Left colon (tissue), 2 donors: ENCODE measurements at places on chromosomes 2 and 18. TPM values are rescaled to one million over a fixed set of nuclear protein-coding genes. Genes with fewer than 3 reads are reported as not detected.

DNA sequence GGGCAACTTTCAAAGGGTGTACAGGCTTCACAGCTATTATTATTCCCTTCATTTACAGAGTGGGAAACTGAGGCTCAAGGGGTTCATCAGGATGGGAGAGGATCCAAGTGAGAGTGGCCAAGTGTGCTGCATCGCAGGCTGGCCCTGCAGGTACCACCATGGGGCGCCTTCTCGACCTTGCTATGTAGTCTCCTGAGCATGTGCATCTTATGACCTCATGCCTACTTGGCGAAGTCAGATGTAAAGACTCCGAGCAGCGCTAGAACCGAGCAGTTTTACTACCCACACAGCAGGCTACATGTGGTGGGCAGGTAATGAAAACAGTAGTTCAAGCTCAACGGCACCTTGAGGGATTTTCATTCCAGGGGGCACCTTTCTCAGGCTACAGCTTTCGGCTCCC, 42.0 kb downstream of the TFCP2L1 start:
- no peak for DNase-seq

SH2D6 gene
- total RNA-seq, result 4.7 TPM

DNA sequence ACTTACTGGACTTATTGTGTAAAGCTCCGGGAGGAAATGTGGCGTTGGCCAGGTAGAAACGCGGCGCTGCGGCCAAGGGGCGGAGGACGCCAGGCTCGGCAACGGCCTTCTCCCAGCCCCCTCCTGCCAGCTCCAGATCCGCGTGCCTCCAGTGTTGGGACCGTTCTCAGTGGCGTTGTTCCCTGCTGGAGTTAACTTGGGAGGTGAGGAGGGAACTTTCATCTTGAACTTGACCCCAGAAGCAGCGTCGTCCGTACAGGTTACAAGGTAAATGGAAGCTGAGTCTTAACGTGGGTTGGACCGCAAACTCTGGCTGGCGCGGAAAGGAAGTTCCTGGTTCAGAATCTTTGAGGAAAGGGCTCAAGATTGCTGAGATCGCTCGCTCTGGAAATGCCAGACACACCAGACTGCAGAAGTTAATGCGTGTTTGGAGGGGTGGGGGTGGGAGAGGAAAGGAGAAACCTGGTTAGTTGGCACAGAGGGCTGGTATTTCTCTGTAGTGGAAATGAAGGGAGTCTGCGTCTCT, 1.3 kb downstream of the TANC1 start:
- peak; percentile 62 for DNase-seq

GAREM1 gene
- total RNA-seq, result 23.6 TPM

DNA sequence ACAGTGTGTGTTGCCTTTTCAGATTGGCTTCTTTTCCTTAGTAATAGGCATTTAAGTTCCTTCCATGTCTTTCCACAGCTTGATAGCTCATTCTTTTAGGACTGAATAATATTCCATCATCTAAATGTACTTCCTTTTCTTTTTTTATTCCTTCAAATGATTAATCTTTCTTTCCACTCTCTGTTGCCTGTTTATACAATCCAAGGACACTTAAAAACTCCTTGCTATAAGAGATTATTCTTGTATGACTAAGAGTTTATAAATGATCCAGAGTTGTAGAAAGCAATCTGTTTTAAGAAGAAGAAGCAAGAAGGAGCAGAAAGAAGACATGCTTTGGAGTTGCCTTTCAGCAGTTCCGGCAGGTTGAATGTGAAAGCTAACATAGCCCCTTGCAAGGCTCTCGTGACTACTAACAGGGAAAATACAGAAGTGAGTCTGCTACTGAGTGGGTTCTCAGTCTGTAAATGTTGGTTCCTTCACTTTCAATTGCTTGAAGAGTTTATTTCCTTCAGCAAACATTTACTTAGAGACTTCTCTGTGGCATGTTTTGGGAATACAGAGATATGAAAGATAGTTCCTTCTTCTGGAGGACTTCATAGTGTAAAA, 123.0 kb downstream of the PMAIP1 start:
- DNase-seq, result no peak

- no peak for DNase-seq
Measured at GRCh38 chr2:135230150-135230549, 178.1 kb downstream of the RAB3GAP1 start.

PNO1 gene
- total RNA-seq, result 5.5 TPM

PNPT1 gene
- total RNA-seq, result 20.0 TPM

DNA sequence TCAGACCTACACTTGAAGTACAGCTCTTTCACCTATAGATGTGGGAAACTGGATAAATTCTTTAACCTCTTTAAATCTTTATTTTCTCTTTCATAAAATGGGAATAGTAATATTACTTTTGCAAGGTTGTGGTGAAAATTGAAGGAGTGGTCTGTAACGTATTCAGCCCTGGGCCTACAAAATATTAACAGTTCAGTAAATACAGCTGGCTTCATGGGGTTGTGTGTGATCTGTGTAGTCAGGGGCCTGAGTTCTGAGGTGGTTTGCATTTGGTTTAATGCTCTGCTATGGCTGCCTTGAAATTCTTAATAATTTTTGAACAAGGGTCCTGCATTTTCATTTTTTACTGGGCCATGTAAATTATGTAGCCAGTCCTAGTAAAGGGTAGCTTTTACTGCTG, 16.8 kb upstream of the EML6 start:
- DNase-seq, result no peak

DNA sequence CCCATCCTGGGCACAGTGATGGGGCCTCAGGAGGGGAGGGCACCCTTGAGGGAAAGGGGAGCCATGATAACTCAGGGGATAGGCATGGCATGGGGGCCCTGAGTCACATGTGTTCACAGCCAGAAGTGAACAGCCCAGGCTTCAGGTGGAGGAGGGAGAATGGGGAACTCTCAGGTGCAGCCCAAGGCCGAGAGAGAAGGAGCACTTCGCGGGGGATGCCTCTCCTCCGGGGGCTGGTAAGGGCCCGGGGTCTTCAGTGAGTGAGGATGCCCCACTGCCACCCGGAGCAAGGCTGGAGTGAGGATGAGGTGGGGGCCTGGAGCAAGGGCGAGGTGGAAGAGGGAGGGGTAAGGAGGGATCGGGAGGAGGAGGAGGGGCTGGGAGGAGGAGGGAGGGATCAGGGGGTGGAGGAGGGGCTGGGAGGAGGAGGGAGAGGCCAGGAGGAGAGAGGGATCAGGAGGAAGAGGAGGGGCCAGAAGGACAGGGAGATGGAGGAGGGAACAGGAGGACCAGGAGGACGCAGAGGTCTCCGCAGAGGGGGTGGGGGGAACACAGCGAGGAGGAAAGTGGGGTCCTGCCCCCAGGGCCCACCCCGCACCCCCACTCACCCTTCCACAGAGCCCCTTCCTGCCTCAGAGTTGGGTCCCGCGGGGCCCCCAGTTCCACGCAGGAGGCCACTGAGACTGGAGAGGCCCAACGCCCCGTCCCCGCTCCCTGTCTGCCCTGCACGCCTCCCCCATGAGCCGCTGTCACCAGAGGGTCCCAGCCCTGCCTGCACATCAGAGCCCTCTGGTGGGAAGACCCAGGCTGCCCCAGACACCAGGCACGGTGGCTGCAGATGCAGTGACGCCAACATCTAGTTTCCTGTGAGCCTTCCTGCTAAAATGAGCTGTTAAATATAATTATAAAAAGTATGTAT, 42.8 kb downstream of the RAMP1 start:
- no peak for DNase-seq

DNA sequence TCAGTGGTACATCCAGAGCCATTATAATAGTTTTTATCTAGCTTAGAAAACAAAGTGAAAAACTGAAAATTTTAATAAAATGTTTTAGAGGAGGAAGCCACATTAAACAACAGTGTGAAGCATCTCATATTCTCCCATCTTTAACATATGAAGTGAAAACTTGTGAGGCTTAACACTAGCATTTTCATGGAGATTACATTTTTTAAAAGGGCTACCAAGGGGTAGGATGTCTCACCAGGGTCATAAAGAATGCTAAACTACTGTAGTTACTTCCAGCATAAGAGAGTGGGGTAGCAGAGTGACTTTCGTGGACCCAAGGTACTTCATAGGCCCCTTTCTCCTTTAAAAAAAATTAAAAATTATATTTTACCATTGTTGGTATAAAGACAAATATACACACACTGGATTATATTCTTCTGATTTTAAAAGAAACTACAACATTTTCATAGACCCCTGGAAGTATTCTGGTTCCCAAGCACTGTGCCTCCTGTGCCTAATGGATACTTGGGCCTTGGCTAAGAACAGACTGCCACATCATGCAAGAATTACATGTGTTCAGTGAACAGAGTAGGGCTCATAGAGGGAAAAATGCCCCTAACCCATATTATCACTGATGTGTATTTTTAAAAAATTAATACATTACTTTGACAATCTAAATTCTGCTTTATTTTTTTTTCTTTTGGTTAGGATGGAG, 148.4 kb downstream of the SLC39A10 start:
- DNase-seq, result no peak

PKDCC gene
- total RNA-seq, result 68.5 TPM

PRLH gene
- not detected for total RNA-seq

DNA sequence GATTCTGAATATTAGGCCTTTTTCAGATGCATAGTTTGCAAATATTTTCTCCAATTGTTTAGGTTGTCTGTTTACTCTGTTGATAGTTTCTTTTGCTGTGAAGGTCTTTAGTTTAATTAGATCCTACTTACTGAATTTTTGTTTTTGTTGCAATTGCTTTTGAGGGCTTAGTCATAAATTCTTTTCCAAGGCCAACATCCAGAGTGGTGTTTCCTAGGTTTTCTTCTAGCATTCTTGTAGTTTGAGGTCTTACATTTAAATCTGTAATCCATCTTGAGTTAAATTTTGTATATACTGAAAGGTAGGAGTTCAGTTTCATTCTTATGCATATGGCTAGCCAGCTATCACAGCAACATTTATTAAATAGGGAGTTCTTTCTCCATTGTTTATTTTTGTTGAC, 404.8 kb downstream of the LNPK start:
- no peak for DNase-seq

NAT8 gene
- not detected for total RNA-seq
